T-helper 1 cell (primary cell): ENCODE measurements at places on chromosomes 5 and 9.
A peak's percentile ranks its signal among the peaks of the same experiment; 100 is the strongest.

GRCh38 chr9:35669331-35670145 is 4.2 kb upstream of the CA9 start:
- no peak for DNase-seq

DNA sequence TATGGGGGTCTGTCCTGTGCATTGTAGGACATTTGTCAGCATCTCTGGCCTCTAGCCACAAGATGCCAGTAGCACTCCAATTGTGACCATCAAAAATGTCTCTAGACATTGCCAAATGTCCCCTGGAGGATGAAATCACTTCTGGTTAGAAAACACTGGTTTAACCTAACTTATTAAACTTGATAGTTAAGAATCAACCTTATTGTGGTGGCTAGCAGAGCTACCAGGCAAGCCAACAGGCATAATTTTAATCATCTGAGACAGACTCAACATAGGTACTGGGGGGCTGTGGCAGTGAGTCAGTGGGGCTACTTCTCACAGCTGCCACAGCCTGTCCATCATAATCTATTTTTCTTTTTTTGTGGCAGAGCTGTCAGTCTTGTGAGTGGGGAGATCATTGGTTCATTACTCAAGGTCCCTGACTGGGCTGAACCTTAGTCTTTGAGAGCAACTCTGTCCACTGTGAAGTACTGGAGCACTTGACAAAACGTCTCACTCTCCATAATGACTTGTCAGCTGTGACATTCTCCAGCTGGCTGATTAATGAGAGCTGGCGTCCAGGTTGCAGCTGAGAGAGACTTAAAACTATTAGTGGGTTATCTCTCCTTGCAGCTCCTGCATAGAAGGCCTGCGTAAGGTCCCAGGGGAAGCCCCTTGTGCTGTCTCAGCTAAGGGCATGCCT is 107.9 kb downstream of the DCP2 start:
- DNase-seq, result no peak

- no peak for DNase-seq
Measured at GRCh38 chr5:119049824-119050449, 20.9 kb upstream of the DMXL1 start.

- no peak for DNase-seq
Measured at GRCh38 chr5:9335269-9335668, 210.6 kb downstream of the SEMA5A start.

GRCh38 chr5:58085800-58086199 is 374.1 kb downstream of the PLK2 start:
- no peak for DNase-seq

GRCh38 chr5:62576570-62577170 is 1.9 kb upstream of the LRRC70 start:
- no peak for DNase-seq

DNA sequence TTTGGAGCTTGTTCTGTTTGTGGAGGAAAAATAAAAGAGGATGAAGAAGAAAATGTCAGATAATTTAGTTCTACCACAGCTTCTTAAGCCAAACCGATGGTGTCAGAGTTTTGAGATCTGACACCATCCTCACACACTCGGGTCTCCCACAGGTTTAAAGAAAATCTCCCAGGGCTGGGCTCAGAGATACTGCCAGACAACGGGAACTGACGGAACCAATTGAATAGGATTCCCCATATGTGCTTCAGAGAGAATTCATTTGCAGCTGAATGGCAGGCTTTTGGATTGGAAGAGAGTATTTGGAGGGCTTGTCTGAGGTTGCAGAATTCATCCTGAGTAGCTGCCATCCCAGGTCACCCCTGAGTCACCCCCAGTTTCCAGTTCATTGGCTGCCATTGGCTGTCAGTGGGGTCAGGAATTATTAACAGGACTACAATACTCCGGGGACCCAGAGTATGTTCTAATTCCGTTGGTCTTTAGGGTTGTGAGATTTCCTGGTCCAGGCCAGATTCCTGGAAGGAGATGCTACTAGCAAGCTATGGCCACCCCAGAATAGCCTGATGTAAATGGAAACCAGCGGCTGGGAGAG is 131.3 kb downstream of the PDZD2 start:
- no peak for DNase-seq

DNA sequence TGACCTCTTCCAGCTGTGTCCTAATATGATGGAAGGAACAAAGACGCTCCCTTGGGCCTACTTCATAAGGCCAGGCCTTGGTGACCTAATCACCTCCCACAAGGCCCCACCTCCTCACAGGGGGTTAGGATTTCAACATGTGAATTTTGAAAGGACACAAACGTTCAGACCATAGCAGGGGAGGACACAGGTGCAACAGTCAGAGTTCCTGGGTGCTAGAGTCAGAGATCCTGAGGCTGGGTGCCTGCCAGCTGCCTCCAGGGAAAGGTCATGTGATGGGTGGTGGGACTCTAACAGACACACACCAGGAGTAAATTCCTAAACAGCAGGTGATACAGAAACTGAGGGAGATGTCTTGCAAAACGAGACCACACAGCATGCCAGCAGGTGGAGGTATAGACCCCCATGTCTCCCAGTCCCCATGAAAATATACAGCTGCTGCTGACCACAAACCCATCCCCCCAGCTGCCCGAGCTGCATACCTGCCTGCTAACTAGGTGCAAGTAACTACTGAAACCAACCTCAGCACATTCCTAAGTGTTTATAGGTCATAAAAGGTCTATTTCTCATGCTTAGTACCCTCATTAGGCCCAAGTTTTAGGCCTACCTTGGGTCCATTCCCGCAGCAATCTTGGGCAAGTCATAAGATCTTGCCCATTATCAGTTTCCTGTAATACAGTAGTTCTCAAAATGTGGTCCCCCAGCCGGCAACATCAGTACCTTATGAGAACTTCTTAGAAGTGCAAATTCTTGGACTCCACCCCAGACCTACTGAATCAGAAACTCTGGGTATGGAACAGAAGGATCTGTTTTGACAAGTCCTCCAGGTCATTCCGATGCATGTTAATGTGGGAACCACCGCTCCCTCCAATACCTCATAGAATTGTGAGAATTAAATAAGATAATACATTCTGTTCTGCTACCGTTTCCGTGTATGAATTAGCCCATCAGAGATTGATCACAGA is 245.3 kb downstream of the ENC1 start:
- DNase-seq, result no peak

- DNase-seq, result no peak
Measured at GRCh38 chr5:136984772-136985446, 514.2 kb downstream of the SPOCK1 start.

GRCh38 chr5:59557572-59557971 is 336.0 kb downstream of the PDE4D start:
- no peak for DNase-seq

- no peak for DNase-seq
Measured at GRCh38 chr9:121640076-121640475, 11.4 kb upstream of the DAB2IP start.

DNA sequence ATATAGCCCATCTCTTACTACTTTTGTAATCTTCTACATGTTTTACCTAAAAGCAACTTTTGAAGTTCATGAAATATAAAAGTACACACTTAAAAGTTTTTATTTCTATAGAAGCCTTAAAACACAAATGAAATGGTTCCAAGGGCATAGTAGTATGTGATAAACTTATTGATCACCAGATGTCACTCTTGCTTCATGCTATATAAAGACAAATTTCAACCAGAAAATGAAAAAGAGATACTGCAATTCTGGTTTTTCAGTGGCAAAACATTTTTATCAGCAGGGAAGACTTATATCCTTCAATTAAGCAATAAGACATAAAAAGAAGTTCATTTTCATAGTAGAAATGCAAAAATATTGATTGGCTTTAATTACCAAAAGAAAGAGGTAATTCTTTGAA is 69.4 kb upstream of the FBXL17 start:
- no peak for DNase-seq

GRCh38 chr5:128315671-128316070 is 222.4 kb downstream of the FBN2 start:
- DNase-seq, result no peak

- no peak for DNase-seq
Measured at GRCh38 chr9:16368237-16369087, 502.0 kb downstream of the BNC2 start.

DNA sequence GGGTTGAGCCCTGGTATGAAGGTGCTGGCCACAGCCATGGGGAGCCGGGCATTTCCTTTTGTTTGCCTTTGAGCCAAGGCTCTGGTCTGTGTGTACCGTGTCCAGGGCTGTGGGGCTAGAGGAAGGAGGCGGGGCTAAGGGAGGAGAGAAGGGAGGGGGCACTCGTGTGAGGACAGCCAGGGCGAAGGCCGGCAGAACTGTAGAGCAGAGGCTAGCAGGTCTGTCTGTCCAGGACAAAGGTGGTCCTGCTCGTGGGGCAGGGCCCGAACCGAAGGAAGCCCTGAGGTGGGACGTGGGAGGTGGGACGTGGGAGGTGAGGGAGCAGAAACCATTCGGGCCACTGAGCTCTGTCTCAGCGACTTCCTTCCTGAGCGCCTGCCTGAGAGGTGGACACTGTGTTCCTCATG is 41.3 kb upstream of the TESK1 start:
- no peak for DNase-seq

- no peak for DNase-seq
Measured at GRCh38 chr9:125884218-125884595, 137.0 kb downstream of the PBX3 start.

- no peak for DNase-seq
Measured at GRCh38 chr9:127344368-127345000, 52.5 kb upstream of the SLC2A8 start.

GRCh38 chr5:171261361-171261760 is 47.7 kb upstream of the TLX3 start:
- no peak for DNase-seq

- DNase-seq, result no peak
Measured at GRCh38 chr5:102542057-102542456, 43.3 kb upstream of the SLCO6A1 start.

DNA sequence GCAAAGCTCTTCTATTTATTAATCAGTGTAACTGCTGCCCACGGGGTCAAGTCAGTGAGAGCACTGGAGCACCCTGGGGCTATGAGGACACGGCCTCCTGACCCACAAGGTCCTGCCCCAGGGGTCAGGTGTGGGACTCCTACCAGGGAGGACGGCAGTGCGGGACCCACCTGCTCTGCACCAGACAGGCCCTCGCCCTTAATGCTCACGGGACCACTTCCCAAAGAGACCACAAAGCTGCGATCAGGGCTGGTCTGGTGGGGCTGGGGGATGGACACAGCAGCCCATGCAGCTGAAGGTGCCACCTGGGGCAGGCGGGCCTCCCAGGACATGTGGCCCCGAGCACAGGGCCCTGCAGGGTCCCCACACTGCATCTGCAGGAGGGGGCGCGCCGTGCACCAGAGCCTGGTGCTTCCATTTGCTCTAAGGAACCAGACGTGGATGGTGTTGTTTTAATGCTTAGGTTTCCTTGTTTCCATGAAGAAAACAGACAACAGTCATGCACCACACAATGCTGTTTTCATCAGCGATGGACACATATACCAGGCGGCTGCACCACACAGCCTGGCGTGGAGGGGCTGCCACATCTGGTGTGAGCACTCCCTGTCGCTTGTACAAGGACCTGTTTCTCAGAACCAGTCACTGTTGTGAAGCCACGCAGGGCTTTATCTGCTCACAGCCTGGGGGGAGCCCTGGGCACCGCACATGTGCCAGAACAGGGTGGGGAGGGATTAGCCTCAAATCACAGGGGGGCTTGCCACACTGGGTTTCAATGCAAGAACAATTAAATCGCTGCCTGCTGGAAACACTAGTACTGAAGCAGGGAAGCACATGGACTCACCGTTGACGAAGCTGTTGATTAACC is 22.6 kb downstream of the CLPTM1L start:
- no peak for DNase-seq

DNA sequence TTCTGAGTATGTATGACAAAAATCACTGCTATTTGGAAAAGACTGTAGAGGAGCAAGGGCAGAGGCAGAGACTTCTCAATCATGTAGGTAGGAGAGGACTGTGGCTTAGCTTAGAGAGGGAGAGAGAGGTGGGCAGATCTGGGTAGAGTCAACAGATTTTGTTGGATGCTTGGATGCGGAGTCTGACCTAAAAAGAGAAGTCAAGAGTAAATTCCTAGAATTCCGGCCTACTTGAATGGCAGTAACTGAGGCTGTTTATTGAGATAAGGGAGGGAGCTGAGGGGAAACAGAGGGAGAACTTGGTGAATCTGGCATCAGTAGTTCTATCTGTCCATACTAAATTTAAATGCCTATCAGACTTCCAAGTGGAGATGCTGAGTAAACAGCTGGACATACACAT is 2.4 kb downstream of the TICAM2 start:
- DNase-seq, result no peak

GRCh38 chr5:473551-474192 is 30.7 kb downstream of the EXOC3 start:
- DNase-seq, result peak; percentile 23

DNA sequence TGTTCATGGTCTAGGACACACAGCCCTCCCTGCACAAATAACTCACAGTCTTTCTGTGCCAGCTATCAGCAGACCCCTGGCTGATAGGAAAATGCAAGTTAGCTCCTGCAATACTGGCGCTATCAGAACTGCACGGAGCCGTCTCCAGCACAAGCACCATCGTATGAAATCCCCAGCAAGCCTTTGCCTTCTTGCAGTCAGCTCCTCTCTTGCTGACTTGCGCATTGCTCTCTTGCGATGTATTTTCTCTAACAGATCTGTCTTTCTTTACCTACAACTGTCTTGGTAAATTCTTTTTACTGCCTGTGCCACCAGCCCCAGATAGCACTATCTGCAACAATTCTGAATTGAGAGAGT is 25.1 kb upstream of the UGCG start:
- no peak for DNase-seq

DNA sequence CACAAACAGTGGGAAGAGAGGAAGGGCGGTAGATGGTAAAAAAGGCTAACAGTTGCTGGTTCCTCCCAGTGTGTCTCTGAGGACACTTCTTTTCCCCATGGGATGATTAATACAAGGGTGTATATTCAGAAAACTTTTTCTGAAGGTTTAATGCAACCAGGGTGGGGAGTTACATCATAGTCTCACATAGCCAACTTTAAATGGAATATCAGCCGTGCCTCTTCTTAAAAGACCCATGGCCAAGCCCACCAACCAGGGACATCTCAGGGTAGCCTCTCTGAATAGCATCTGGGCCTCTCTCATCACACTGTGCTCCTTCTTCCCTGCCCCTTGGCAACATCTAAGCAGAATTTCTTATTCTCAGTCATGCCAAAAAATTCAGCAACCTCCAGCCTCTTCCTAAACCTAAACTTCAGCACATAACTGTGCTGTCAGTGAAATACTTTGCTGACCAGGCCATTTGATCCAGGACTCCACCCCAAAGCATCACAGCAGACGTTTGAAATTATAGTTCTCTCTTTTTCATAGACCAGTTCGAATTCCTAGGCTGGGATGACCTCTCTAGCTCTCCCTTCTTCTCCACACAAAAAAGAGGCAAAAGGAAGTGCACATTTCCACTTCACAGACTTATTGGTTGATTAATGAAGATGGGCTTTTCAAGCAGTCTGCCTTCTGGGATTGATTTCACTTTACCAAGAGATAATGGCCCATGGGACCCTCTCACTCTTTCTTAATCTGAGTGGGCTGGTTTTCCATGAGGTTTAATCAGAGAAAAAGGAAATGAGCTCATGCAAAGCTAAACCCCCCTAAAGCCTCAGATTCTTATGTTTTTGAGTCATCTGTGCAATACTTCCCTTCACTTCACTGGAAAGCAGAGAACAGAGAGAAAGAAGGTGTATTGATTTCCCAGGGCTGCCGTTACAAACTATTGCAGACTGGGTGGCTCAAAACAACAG is 85.1 kb upstream of the RAI14 start:
- no peak for DNase-seq

GRCh38 chr5:14413331-14413750 is 168.3 kb upstream of the OTULINL start:
- DNase-seq, result peak; percentile 25

GRCh38 chr9:16720386-16720785 is 150.1 kb downstream of the BNC2 start:
- no peak for DNase-seq

GRCh38 chr5:90944116-90944515 is 385.5 kb downstream of the ADGRV1 start:
- no peak for DNase-seq
